Transverse colon (tissue), 4 donors: ENCODE measurements at places on chromosomes 5 and 9.

- DNase-seq = no peak
Measured at GRCh38 chr5:4019009-4019769, 423.6 kb downstream of the IRX1 start.

- no peak for DNase-seq
Measured at GRCh38 chr5:140555747-140556312, 1.4 kb downstream of the SRA1 start.

GRCh38 chr9:107270082-107270481, 13.0 kb upstream of the RAD23B start:
- DNase-seq = no peak

GRCh38 chr5:151670953-151671636, 15.6 kb downstream of the SPARC start:
- DNase-seq = no peak

- no peak for DNase-seq
Measured at GRCh38 chr5:72154076-72154756, 46.9 kb downstream of the MAP1B start.

GRCh38 chr5:170642776-170643436, 139.1 kb downstream of the KCNIP1 start:
- no peak for DNase-seq

DNA sequence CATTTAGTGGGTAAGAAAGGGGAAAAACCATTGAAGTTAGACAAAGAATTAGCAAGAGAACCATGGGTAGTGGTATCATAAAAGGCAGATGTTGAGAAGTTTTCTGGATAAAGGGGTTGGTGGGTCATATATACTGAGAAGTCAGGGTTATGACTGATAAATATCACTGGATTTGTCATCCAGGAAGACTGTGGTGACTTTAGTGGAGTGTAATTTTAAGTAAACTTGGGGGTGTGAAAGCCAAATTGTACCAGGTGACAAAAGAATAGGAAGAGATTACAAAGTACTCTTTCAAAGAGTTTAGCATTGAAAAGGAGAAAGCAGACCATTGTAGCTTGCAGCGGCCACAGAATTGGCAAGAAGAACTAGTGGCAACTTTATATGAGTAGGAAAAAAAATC, 315.2 kb upstream of the DMAC1 start:
- no peak for DNase-seq

DNA sequence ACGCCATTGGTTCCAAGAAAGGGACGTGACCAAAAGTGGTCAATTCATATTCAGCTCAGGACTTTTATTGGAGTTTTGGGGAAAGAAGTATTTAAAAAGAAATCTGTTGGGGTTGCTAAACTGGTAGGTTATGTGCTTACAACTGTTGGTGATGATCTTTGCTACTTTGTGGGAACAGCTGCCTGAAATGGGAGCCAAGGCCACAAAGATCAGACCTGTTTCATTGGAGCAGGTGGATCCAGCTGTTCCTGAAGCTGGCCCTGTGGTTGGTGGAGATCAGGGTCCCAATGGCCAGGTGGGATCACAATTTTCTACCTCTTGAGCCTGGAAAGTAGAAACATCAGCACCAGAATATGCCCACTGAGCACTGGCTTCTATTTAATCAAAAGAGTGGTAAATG, 144.5 kb downstream of the PSAT1 start:
- DNase-seq = no peak

DNA sequence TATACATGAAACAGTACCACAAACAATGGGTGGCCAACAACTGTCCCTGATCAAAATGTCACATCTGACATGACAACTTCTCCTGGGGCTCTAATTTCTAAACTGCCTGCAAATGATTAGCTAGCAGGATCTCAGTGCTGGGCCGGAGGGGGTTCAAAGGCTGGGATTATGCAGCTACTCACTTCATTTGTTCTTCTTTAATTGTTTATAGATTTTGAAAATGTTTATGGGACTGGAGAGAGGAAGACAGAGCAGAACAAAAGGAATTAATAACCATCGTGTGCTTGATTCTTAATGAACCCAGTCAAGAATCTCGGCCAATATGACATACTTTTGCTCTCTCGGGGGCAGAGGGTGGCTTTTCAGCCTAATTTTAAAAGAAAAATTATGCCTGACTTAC, 313.6 kb downstream of the NSG2 start:
- DNase-seq = no peak

GRCh38 chr9:126397056-126397455, 70.4 kb downstream of the MVB12B start:
- DNase-seq = peak; percentile 66

GRCh38 chr5:154366353-154366752, 79.4 kb upstream of the SAP30L start:
- DNase-seq = no peak

DNA sequence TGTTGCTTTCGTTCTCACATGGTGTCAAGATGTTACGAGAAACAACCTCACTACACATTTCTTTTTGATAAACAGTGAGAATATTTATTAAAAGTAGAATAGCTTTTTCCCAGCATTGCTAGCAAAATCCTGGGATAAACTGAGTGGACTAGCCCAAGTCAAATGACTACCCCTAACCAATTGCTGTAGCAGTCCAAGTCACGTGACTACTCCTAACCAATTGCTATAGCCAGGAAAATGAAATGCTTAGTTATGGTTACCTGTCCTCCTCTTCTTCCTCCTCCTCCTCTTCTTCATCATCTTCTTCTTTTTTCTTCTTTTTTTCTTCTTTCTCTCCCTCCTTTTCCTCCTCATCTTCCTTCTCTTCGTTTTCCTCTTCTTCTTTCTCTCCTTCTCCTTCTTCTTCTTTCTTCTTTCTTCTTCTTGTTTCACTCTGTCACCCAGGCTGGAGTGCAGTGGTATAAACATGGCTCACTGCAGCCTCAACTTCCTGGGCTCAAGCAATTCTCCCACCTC, 85.4 kb downstream of the PDE8B start:
- DNase-seq = no peak

DNA sequence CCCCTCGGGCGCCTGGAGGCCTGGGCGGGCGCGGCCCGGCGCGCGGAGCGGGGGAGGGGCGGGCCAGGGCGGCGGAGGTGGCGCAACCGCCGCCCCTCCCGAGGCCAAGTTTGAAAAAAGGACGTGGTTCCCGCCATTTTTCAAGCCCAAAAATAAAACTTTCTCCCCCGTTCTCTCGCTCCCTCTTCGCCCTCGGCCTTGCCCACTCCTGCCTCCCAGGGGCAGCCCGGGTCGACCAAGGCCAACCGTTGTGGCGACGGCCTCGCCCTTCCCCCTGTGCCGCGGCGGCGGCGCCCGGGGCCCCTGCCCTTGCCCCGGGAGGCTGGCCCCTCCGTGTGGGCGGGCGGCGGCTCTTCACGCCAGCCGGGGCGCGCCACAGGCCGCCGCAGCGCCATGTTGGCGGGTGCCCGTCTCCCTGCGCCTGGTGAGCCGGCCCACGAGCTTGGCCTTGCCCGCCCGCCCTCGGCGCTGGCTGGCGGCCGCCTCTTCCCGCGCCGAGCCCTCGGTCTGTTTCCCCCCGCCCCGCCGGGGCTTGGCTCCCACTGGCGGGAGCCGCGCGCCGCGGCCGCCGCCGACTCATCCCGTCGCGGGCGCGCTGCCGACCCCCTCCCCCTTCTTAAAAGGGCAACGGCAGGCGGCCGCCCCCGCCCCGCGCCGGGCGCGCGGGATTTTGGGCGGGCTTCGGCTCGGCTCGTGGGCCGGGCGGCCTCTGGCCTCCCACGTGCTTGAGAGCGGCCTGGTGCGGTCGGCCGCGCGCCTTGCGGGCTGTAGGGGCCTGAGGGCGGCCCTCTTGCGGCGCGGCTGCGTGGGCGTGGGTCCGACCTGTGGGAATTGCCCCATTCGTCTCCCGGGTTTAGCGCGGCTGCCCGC, 1.3 kb downstream of the ANP32B start:
- peak; percentile 79 for DNase-seq

DNA sequence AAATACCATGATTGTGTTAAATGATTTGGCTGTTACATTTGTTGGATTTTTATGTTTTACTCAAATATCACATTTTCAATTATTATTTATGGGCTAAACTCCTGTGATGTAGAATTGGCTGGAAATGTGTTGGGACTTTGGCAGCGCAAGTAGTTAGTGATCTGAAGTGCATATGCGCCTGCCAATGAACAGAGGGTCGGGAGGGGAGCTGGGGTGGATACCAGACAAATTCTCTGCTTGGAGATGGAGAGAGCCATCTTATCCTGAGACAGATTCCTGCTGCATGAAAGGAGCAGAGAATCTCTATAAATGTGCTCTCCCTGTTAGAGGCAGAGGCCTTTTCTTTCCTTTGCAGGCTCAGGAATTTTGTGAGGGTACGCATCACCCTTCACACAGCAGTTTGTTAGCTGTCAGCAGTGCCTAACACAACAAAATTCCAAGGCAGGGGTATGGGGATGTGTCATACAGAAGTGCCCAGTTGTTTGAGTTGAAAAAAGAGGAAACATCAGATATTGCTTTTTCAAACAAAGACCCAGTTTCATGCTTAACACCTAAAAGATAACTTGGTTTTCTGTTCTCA, 489.1 kb downstream of the CSNK1G3 start:
- DNase-seq = no peak

- DNase-seq = no peak
Measured at GRCh38 chr5:169917500-169917899, 62.8 kb downstream of the INSYN2B start.

GRCh38 chr9:68844631-68845612, 139.9 kb downstream of the PIP5K1B start:
- DNase-seq = peak; percentile 51

GRCh38 chr9:136083558-136084062, 11.5 kb downstream of the NACC2 start:
- DNase-seq = no peak

DNA sequence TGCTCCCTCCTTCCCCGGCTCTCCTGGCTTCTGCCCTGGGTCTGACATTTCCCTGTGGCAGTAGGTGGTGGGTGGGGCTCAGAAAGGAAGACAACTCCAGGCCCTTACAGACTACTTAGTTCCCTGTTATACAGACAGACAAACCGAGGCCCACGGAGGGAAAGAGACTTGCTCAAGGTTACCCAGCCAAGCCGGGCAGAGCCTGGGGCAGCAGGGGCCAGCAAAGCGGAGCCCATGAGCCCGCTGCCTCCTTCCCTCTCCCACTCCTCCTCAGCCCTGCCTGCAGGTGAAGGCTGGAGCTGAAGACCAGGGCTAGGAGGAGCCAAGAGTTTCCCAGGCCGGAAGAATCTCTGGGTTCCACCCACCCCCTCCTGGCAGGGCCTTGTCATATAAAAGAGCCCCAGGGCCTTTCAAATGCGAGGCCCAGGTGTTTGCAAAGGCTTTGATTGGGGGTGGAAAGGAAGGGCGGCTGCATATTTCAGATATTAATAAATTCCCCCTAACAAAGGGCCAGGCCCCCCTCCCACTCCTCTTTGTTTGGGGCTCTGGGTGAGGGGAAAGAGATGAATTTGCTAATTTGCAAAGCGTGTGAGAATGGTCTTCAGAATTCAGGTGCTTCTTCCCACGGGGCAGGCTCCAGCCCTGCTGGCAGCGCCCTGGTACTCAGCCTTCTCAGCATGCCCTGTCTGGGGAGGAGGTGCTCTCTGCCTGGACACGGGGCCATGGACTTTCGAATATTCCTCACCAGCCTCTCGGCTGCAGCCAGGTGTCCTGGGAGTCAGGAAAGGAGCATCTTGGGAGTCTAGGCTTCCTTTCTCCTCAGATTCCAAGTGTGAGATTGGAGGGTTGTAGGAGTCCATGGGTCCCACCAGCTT, 21.5 kb downstream of the SLC6A7 start:
- DNase-seq = peak; percentile 73

- peak; percentile 40 for DNase-seq
Measured at GRCh38 chr5:80481019-80481893, 6.6 kb upstream of the FAM151B start.

- no peak for DNase-seq
Measured at GRCh38 chr5:65479527-65479926, 2.2 kb downstream of the ADAMTS6 start.

DNA sequence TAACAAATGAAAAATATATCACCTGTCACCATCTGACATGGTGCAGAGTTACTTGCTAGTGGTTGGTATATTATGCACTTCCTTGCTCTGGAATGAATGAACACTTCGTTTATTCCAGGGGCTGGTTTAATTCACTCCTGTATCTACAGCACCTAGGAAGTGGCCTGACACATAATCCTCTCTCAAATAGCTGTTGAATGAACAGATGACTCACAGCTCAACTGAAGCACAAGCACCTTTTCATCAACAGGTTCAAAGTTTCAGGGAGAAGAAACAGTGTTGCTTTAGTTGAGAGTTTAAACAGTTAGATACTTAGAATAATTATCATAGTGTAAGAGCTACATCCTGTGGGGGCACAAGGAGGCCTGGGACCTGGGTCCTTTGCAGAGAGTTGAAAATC, 135.0 kb upstream of the DAP start:
- DNase-seq = no peak

- DNase-seq = no peak
Measured at GRCh38 chr5:113808956-113809355, 295.5 kb downstream of the YTHDC2 start.

DNA sequence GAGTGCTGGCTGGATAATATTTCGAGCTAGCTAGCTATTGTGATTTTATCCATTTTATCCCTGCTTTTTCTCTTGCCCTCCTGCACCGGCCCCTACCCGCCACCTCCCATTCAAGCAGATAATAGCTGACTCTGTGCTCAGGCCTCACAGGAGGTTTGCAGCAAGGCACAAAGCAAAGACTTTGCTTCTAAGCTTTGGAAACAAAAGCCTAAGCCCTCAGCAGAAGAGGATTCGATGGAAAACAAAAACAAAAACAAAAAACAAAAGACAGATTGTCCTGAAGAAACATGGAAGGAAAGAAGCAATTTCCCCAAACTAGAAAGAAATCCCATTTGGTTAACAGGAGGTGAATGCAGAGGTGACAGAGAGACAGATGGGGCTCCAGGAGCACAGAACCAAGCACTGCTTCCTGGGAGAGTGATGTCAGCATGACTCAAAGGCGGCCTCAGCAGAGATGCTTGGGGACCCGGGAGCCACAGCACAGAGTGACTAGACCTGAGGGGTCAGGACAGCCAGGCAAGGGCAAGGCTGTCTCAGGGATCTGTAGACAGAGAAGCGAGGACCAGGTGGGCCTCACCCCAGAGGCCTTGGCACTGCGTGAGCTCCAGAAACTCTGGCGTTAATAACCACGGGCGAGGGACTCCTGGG, 28.4 kb downstream of the MTX3 start:
- no peak for DNase-seq

DNA sequence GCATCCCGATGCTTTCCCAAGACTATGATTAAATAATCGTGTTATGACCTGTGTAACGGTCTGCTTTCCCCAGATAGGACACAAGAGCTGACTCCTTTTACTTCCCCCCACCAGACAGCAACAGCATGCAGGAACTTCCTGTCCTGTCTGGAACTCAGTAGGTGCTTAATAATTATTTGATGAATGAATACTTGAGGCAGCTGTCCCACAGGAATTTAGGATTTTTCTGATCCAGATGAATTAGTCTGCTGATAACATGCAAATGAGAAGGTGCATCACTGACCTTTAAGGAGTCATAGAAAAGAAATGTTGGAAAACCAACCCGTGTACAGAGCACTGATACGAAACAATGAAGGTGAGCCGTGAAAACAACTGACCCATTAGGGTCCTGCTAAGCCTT, 12.2 kb downstream of the RNF130 start:
- DNase-seq = no peak

- DNase-seq = no peak
Measured at GRCh38 chr5:176497852-176498251, 39.4 kb downstream of the RNF44 start.
